ENCODE measurements at places on chromosomes 3 and 15. TPM values are rescaled to one million over a fixed set of nuclear protein-coding genes. Genes with fewer than 3 reads are reported as not detected.

DNA sequence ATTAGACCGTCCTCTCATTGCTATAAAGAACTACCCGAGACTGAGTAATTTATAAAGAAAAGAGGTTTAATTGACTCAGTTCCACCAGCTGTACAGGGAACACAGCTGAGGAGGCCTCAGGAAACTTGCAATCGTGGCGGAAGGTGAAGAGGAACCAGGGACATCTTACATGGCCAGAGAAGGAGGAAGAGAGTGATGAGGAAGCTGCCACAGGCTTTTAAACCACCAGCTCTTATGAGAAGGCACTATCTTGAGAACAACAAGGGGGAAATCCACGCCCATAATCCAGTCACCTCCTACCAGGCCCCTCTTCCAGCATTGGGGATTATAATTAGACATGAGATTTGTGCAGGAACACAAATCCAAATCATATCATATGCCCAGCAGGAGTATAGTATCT is 138.5 kb downstream of the ALCAM start:
- no peaks in the 10 kb centered on the region for H3K36me3 ChIP-seq
- no peak overlapping the region for H3K4me3 ChIP-seq

EPHB1 gene
- 1.5 TPM for total RNA-seq

GOLGA8M gene
- 0.61 TPM for total RNA-seq

ZDHHC3 gene
- 141 TPM for total RNA-seq

PAQR5 gene
- total RNA-seq = 39.8 TPM

GRCh38 chr15:58438956-58439355 is 7.2 kb downstream of the LIPC start:
- no peaks in the 10 kb centered on the region for H3K36me3 ChIP-seq
- DNase-seq = peak; percentile 65
- H3K4me3 ChIP-seq = no peak overlapping the region
- peaks cover 24% of the 10 kb centered on the region for H3K4me1 ChIP-seq
- H3K27ac ChIP-seq = peak overlapping the region; percentile 69

MESP1 gene
- total RNA-seq = 3.5 TPM

TTLL13 gene
- total RNA-seq = not detected
